ENCODE measurements at places on chromosomes 5 and 9.

- DNase-seq, result no peak
Observed at GRCh38 chr9:128860937-128861336, 20.8 kb downstream of the KYAT1 start.

DNA sequence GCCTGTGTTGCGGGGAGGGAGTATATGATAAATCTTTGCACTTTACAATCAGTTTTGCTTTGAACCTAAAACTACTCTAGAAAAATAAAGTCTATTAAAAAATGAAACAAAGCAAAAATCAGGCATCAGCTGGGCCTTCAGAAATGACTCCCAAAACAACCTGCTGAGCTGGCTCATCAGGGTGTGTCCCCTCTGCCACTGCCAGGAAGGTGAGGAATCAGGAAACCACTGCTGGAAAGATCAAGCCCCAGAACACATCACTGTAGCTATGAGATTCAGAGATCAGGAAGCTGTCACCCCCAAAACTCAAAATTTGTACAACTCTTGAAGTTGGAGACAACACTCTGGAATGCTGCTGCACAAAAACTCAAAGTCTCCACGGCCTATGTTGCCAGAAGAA is 40.5 kb upstream of the TBCA start:
- no peak for DNase-seq

DNA sequence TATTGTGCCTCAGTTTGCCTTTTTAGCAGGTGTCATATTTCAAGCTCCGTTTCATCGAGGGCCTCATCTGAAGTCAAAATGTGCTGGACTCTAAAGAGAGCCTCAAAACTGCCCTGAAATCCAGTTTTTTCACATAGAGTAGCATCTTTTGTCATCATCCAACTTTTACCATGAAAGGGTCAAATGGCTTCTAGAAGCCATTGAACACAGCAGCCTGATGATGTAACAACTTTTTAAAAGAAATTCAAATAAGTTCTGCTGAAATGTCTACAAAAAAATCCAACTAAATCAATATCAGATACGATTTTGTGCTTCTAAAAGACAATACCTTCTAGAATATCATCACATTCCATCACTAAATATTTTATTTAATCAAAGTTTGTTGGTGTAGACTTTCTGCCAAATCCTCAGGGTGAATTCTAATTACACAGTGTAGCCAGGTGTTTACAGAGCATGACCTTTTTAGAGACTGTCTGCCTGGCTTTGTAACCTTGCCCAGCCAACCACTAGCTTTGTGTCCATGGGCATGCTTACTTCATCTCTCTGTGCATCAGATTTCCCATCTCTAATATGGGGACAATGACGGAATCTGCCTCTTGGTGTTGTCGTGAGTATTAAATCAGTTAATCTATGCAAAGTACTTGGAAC is 505.0 kb downstream of the EBF1 start:
- DNase-seq, result no peak

GRCh38 chr9:20732118-20732517 is 48.1 kb downstream of the FOCAD start:
- DNase-seq, result no peak

DNA sequence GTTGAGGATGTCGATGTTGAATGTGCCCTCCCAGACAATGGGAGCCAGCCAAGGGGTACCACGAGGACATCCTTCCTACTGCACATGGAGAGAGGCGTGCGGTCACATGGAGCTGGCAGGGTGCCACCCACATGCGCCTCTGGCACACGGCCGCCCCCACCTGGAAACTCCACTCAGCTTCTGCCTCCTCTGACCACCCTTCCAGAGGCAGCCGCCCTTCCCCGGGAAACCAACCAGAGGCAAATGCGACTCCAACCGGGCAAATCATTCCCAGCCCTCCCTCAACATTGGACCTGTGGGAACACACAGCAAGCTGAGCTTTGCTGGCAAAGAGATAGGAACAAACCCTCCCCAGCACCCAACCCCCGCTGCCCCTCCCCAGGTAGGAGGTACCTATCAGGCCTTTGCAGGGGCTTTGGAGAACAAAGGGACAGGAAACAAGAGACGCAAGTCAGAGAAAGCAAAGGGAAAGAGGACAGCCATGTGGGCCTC is 17.5 kb downstream of the ABO start:
- DNase-seq, result no peak

DNA sequence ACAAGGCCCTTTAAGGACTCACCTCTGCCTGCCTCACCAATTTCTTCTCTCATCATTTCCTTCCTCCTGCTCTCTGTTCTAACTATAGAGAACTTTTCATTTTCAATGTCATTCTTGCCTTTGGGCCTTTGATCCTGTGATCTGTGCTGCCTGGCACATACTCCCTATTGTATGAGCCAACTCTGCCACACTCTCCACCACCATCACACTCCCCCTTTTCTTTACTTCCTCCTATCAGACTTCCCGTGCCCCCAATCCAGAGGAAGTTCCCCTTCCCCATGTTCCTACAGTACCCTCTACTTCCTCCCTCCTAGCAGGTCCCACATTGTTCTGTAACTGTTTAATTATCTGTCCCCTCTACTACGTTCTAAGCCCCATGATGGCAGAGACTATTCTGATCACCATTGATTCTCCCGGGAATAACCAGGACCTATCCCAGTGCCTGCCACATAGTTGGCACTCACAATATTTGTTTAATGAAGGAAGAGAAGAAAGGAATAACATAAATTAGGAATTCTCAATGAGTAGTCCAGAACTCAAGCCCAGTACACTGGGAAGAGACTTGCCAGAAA is 27.5 kb downstream of the ADAM19 start:
- DNase-seq, result no peak

DNA sequence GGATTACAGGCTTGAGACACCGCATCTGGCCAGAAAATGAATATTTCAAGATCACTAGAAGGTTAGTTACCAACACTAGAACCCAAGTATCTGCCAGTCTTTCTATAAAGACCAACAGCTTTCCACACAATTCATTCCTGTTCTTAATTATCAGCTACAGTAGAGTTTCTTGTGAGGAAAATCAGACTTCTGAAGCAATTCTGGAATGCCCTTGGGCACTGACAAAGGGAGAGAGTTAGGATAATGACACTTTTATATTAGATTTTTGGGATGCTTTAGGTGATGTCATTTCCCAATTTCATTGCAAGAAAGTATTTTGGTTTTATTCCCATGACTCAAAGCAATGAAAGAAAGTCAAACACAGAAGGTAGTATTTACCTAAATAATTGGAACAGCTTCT is 497.0 kb upstream of the TUSC1 start:
- no peak for DNase-seq

DNA sequence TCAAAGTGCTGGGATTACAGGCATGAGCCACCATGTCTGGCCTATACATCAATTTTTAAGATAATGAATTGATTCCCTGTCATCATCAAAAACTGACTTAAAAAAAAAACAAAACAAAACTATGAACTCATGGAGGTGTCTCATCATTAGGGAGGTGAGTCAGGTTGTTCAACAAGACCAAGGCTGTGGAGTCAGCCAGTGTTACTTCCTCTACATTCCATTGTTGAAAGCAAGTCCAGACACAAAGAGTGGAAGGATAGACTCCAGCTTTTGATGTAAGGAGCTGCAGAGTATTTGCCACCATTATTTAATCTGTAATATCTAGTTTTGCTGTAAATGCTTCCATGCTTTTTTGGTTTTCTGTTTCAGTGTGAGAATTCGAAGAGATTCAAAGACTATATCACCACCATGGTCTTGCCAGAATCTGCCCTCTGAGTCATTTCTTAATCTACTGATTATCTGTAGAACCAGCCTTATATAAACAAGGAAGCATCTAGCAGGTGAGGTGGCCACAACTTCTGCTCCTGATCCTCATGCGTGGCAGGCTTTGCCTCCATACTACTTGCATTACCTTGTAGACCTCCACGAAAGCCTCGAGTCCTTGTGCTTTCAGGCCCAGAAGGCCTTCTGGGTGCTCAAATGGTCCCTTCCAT is 156.1 kb downstream of the FGF1 start:
- no peak for DNase-seq

DNA sequence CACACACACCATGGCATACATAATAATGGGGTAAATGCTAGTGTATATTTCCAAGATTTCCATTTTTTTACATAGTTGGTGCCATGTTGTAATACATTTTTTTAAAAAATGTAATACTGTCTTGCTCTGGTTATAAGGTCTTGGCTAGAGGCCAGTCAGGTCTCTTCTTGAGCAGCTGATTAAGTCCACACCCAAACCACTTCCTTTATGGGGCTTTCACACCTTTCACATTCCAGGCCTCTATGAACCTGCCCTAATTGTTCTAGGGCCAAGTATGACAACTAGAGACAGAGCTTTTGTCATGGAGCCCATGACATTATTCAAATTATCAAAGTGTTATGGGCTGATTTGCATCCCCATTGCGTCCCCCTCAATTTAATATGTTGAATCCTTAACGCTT is 495.6 kb upstream of the CTNND2 start:
- DNase-seq, result no peak

- no peak for DNase-seq
Observed at GRCh38 chr9:23686257-23686656, 139.8 kb downstream of the ELAVL2 start.

GRCh38 chr5:115419846-115420585 is 123.6 kb upstream of the CCDC112 start:
- DNase-seq, result peak; percentile 89

DNA sequence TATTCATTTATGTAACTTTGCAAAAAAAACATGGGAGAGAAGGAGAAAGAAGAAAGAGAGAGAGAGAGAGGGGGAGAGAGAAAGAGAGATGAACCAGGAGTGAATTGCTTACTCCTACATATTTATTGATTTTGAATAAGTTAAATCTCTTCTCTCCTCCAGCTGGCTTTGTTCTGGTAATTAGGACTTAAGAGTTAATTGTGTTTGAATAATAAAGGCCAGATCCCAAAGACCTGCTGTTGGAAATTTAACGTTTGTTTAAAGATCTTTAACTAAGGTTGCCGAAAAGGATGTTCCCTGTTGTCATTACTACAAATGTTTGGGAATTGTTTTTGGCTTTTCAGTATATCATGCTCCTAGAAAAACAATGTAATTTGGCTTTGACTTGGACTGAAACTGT is 473.0 kb downstream of the TUSC1 start:
- no peak for DNase-seq

DNA sequence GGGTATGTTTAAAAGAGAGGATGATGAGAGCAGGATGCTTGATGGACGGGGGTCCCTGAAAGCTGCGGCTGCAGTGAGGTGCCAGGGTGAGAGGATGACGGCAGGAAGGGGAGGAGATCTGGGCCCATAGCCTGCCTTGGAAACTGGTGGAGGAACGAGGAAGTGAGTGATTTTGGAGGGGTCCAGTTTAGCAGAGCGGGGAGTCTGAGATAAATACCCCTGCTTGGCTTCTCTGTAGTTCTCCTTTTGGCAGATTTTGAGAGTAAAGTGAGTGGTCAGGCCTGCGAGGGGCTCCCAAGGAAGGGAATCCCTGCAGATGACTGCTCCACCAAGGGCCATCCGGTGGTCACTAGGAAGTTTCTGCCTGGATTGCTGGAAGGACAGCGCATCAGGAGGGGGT is 98.5 kb upstream of the PTCH1 start:
- DNase-seq, result no peak

GRCh38 chr9:79542735-79543620 is 28.8 kb upstream of the TLE4 start:
- DNase-seq, result no peak

DNA sequence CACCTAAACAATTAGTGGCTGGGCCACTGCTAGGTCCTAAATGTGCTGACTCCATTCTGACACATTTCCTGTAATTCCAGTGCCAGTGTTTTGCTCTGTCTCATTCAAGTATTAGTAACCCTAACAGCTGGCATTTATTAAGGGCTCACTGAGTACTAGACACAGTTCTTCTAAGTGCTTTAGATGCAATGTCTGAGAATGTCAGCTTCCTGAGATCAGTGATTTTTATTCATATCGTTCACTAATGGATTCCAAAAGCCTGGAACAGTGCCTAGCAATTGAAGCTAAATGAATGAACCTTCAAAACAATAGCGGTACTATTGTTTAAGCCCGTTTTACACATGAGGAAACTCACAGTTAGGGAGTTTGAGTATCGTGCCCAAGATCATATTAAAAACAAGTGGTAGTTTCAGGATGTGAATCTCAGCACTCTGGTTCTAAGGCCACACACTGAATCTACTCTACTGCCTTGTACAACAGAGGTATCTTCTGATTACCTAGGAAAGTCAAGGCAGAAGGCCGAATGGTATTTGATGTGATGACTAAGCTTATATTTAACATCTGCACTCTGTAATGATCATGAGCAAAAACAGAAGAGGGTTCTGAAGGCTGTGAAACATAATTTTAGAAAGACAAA is 304.0 kb downstream of the PJA2 start:
- no peak for DNase-seq

DNA sequence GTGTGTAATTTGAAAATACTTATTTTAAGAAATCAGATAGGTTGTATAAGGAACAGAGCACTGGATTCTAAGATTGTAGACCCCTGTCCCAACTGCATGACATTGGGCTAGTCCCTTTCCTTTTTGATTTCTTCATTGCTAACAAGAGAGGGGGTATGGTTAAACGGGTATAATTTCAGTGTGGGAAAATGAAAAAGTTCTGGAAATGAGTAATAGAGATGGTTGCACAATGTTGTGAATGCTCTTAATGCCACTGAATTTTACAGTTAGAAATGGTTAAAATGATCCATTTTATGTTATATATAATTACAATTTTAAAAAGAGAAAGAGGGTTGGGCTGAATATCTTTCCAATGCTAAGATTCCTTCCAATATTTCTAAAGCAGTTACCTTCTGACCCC is 103.3 kb upstream of the LHFPL2 start:
- no peak for DNase-seq

GRCh38 chr5:178323961-178324360 is 91.4 kb upstream of the PHYKPL start:
- DNase-seq, result no peak

DNA sequence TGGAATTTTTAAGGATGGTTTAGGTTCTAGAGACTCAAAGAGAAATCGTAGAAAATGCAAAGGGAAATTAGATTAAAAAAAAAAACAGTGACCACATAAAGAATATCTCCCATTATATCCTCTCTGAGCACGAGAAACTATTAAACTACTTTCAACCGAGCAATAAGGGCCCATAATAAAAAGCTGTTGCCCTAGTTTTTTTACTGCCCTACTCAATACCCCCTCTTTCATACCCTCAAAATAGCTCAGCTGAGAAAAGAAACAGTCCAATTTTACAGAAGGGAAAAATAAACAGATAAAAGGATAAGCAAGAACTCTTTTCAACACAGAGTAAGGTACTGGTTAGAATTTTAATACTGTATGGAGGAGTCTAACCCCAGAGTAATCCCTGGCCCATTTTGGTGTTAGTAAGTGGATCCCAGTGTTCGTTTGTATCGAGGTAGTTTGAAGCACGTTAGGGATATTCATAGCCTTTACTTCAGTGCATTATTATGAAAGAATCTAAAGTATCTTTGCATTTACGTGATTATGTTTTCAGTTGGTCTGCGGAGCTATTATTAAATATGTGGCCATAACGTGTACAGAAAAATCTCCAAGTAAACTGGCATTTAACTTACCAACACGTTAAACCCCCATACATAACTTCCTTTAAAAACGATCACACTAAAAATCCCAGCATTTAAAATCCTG is 980 bp upstream of the RHOBTB3 start:
- DNase-seq, result no peak

DNA sequence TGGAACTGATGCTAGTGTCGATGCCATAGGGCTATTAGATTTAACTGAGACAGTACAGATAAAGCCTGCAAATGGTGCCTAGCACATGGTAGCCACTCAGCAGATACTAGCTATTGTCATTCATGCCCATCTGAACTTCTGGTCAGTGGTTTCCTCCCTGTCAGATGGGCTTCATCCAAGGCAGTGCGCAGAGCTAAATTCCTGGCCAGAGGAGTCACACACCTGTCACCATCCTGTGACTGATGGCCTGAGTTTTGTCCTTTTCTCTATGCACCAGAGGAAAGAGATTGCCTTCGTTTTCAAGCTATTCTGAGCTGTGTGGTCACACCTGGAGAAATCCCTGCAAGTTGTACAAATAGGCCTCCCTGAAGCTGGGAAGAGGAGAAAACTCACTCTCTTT is 34.7 kb downstream of the MSX2 start:
- no peak for DNase-seq
